C1 segment of cervical spinal cord (tissue), 14 donors: ENCODE measurements at places on chromosomes 7 and 10.

DNA sequence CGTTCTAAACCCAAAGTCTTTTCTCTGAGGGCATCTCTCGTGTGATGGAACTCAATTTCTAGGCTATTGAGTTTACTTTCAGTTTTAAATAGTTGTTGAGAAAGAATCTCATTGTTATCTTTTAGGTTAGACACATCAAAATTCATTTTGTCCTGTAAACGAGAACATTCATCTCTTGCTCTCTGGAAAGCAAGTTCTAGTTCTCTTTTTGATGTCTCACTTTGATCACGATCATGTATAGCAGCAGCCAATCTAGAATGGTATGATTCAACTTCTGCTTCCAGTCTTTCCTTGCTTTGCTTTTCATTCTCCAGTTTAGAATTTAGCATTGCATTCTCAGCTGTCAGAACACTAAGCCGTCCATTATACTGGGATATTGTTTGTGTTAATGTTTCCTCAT, 65.1 kb downstream of the ANKRD26 start:
- no peak for DNase-seq

DNA sequence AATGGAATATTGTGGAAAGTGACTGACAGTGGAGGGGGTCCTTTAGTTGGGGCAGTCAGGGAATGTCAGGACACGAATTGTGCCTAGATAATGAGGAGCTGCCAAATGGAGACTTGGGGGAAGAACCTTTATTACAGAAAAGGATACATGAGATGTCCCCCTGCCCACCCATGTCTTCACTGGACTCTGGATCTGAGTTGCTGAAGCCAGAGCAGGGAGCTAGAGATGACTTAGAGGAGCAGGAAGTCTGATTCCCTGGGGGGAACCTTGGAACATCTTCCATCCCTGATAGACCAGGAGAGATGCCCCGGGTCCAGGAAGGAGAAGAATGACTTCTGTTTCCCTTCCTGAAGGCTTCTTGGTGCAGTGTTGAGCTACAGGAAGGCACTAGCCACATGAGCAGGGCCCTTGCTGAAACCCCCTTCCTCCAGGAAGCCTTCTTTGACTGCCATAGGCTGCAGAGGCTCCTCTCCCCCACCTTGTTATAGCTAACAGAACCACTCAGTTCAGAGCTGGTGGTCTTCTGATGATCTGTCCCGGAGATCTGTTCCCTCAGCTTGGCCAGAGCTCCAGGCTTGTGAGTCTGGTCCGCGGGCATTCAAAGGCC, 747 bp upstream of the NEURL1 start:
- no peak for DNase-seq

DNA sequence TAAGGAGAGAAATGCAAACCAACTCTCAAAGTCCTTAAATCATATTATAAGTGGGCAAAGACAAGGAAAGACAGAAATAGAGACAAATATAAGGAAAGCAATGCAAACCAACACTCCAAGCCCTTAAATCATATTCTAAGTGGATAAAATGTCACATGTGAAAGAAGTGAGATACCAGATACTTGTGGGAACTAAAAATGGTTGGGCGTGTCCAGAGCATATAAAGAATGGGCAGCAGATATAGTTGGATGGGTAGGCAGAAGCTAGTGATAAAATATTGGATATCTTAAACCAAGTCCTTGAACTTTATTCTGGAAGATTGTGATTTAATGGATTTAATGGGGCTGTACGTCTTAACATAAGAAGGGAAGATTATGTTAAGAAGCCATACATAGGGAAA, 1065.2 kb upstream of the C7orf33 start:
- no peak for DNase-seq

GRCh38 chr10:99329554-99330346, 594 bp downstream of the CNNM1 start:
- no peak for DNase-seq

DNA sequence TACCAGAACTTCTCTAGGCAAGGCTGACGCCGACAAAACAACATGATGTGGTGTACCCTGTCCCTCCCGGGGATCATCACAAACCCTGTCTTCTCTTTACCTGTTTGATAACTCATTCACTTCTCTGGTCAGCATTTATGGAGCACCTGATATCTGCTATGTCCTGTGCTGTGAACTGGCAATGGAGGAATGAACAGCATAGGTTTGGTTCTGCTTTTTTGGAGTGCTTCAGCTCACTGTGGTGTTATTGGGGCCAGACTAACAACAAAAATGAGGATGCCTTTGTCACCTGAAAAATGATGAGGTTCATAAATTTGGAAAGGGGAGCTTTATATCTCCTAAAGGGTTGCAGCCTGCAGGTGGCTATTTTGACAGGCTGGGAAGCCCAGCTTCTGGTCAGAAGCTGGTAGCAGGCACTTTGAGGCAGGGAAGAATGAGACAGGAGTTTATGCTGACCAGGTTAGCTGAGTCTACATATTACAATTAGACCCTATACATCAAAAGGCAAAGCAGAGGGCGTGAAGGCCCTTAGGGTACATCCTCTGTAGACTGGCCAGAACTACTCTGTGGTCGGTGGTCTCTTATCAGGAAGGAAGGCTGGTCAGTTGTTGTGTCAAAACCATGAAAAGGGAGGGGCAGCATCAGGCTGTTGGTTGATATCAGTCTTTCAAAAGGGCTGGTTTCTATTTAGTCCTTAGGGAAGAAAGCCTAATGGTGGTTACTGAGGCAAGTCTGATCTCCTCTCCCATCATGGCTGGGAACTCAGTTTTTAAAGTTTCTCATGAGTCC, 42.3 kb downstream of the SH2D4B start:
- no peak for DNase-seq

DNA sequence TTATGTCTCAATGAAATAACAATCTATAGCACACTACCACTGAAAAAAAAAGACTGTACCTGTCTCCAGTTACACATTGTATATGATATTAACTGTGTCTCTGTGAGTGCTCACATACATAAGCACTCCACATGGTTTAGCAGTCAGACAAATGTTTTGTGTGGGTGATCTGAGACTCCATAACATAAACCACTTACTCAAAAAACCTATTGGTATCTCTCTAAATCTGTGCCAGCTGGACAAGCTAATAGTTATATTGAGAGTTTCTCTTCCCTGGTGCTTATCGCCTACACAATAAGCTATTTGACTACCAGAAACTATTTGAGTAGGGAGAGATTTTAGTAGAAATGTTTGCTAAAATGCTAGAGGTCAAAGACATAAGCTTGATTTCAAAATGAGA, 190.1 kb upstream of the AGR3 start:
- DNase-seq: no peak

- no peak for DNase-seq
Observed at GRCh38 chr10:95741807-95742467, 14.0 kb upstream of the ENTPD1 start.

GRCh38 chr7:30171766-30172447, 37.1 kb downstream of the MTURN start:
- DNase-seq: no peak

GRCh38 chr7:105587909-105588635, 6.8 kb upstream of the EFCAB10 start:
- no peak for DNase-seq

GRCh38 chr10:19688344-19688743, 127.9 kb upstream of the PLXDC2 start:
- no peak for DNase-seq

DNA sequence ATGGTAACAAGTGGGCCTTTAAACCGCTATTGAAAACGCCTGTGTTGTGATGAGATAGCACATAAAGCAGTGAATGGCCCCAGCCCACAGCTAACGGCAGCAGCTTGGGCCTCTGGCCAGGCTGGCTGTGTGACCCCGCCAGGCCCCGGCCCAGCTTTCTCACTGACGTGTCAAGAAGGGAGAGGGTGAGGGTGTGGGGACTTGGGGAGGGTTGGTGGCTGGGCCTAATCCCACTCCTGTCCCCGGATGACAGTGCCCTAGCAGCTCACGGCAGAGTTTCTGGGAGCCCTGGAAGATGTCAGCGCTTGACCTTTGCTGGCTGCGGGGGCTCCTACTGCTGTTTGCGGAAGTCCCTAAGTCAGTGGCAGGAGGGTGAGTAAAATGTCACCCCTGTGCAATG, 88.9 kb upstream of the SHH start:
- no peak for DNase-seq

- DNase-seq: no peak
Observed at GRCh38 chr10:72075376-72076115, 12.8 kb downstream of the SPOCK2 start.

DNA sequence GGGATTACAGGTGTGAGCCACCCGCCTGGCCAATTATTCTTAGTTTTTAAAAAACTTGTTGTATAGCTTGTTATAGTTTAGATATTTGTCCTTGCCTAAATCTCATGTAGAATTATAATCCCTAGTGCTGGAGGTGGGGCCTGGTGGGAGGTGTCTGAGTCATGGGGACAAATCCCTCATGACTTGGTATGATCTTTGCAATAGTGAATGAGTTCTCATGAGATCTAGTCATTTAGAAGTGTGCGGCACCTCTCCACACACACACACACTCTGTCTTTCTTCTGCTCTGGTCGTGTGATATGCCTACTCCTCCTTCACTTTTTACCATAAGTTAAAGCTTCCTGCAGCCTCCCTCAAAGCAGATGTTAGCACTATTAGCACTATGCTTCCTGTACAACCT, 37.2 kb downstream of the FAM149B1 start:
- no peak for DNase-seq

- no peak for DNase-seq
Observed at GRCh38 chr7:157073335-157073734, 62.9 kb upstream of the MNX1 start.

- DNase-seq: no peak
Observed at GRCh38 chr10:106535304-106535953, 629.1 kb downstream of the SORCS1 start.

DNA sequence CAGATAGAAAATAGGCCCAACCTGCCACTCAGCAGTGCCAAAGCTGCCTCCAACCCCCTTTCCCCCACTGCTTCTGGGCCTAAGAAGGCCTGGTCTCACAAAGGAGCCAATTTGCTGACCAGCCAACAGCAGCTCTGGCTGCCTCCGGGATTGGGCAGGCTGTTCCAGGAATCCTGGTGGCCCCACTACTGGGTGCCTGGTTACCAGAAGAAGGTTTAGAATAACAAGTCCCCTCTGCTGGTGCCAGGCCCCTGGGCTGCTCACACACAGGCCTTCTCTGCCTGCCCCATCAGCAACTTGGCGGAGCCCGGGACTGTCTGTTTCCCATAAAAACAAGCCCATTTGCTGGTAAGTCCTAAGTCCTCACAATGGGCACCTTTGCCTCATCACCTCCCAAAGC, 1.2 kb downstream of the PHKG1 start:
- peak; percentile 37 for DNase-seq

GRCh38 chr7:73890555-73891147, 29.7 kb downstream of the TMEM270 start:
- no peak for DNase-seq

GRCh38 chr10:123017421-123018165, 8.8 kb downstream of the ACADSB start:
- DNase-seq: no peak

DNA sequence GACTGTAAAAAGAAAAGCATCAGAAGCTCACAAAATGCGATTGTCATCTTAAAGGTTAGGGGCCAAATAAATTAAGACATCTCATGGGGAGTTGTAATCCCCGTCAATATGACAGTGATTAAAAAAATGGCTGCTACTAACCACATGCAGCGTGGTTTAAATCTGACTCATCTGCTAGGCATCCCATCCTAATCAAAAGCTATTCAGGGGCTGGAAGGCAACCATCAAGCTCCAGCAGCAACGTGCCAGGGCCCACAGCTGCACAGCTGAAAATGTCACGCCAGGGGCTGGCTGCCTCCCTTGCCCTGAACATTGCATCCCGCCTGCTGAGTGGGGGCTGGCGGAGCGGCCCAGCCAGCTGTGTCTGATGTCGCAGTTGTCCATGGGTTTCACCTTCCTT, 66.3 kb upstream of the FRMD4A start:
- DNase-seq: no peak
